Fibroblast of villous mesenchyme (primary cell): ENCODE measurements at places on chromosomes 11 and 22. TPM values are rescaled to one million over a fixed set of nuclear protein-coding genes. Genes with fewer than 3 reads are reported as not detected.
A peak's percentile ranks its signal among the peaks of the same experiment; 100 is the strongest.

DNA sequence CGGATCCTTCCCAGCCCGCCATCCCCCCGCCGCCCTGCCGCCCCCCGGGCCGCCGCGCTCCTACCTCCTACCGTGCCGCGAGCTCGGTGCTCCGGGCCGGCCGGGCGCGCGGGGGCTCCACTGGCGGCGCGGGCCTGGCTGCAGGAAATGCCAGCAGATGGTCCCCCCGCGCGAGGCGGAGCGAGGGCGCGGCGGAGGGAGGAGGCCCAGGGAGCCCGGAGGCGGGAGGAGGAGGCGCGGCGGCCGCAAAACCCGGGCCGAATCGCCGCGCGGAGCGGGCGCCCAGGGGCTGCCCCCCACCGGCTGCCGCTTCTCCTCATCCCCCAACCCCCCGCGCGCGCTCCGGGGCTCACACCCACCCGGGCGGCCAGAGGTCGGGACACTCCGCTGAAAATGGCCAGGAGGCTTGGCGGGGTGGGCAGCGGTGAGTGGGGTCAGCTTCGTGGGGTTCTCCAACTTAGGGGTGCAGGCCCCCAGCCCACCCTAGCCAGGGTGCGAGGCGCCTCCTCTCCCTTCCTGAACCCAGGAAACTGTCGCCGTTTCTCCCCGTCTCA, at the start of gene OSBPL5:
Gene OSBPL5, minus strand, starts transcription at position 159 of the 554 bp plus-strand sequence. CDS start 36,162 bp downstream, outside the sequence.
- peak; percentile 72 for DNase-seq

DNA sequence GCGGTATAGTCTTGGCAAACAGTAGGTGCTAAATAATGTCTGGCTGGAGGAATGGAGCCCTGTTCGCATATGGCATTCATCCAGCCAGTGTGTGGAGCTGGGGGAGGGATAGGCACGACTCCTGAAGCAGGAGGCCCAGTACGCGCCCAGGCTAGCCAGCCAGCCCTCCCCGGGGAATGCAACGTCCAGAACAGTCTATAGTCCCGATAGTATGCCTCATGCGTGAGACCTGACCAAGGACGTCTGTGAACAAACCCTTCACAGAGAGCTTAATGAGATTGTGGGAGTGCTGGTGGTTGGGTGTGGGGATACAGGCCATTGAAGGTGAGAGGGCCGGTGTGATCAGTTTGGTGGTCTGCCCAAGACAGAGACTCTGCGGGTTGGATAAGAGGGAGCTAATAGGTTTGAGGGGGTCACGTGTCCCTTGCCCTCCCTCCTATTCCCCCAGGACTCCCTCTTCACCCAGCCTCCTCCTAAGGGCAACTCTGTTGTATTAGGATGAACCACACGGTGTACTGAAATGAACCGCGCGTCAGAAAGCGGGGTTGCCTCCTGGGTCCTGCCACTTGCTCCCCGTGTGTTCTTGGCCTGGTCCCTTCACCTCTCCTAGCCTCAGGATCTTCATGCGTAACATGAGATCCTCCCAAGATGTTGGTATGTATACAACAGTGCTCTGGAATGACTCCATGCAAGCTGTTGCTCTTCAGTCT, 987 bp upstream of the GRIK4 start:
- no peak for DNase-seq

DNA sequence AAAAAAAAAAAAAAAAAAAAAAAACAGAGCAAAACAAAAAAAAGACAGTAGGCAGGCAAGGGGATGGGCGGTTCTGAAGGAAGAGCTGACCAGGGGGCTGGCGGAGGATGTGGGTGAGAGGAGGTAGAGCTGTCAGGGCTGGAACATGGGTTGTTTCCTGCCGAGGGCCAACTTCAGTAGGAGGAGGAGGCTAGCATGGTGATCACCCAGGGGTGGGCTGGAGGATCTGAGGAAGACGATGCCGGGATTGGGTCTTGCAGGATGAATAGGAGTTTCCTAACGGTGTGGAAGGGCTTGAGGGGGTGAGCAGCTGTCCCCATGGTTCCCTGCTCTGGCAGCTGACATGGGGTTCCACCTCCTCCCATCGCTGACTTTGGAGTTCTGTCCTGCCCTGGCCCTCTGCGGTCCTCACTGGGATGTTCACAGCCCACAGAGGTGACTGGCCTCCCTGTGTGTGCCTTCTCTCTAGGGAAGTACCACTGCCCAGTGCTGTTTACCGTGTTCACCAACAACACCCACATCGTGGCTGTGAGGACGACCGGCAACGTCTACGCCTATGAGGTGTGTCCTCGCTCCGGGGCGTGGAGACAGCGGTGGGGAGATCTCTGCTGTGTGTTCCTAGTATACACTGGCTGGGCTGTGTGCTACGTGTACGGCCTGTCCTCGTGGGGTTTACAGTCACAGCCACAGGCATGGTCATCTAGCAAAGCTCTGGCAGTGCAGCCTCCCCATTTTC, 15.2 kb downstream of the PPIL2 start:
- DNase-seq = no peak

- DNase-seq = no peak
These were observed 691 bp downstream of the CEP295 start for GRCh38 chr11:93662175-93662570.

LARGE1 gene
- 13.4 and 15.5 TPM in 2 replicates for total RNA-seq

- no peak for DNase-seq
These were observed 32.4 kb upstream of the CD44 start for GRCh38 chr11:35106595-35106994.
